Stimulated activated CD4-positive, alpha-beta T cell treated with anti-CD3 and anti-CD28 coated beads, Interleukin-15, amount 100 ng/mL, for 24 hours (primary cell): ENCODE measurements at places on chromosomes 2 and 18.

GRCh38 chr2:126793885-126794613, 104.6 kb upstream of the TEX51 start:
- DNase-seq = no peak

DNA sequence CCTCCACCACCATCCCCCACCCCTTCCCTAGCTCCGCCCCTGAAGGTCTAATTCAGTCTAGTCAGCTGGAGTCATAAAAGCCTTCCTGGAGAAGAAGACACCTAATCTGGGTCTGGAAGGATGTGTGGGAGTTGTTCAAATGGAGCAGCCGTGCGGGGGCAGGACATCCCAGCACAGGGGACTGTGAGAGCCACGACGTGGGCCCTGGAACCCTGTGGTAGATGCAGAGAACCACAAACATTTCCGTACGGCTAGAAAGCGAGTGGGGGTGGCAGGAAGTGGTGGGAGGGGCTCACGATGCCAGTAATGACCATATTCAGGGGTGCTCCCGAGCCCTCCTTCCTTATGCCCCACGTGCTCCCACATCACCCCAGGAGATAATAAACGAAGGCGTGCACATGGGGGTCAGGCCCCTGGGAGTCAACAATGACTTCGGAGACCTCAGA, 20.9 kb upstream of the COL6A3 start:
- DNase-seq = peak; percentile 92

- DNase-seq = no peak
Observed at GRCh38 chr2:55355451-55355850, 64.2 kb downstream of the CCDC88A start.

DNA sequence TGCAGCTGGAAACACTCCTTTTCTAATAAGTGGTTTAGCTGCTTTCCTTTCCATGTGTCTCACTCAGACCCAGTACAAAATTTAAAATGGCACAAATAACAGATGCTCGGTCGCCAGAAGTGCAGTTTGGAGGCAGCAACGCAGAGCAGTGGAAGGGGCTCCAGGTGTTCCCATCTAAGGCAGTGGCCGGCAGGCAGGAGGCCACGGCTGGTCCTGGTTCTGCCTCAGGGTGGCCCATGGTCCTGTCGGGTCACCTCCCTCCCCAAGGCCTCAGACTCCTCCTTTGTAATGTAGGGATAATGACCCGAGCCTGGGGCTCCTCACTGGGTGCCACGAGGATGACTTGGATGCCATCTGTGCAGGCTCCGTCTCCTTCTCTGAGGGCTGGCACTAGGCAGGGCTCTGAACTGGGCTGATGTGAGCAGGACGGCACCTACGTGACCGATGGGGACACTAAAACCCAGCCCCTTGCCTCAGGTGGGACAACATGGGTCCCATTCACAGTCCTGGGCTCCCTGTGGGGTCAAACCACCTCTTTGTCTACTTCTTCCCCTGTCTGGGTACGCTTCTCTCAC, 80.9 kb upstream of the SLC66A3 start:
- no peak for DNase-seq

DNA sequence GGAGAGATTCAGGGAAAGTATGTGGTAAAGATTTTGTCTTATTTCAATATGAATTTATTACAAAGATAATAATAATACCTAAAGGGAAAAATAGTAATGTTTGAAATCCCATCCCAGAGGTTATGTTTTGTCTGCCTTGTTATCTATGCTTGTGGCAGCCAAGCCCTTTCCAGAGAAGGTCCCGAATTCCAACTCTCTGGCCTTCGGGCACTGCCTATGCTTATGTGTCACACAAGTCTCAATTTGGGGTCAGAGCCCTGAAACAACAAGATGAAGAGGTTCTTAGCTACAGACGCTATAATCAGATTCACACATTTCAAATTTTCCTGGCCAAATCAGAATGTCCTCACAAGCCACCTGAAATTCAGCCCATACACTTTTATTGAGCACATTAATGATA, 59.9 kb downstream of the DNER start:
- DNase-seq = no peak

- no peak for DNase-seq
Observed at GRCh38 chr2:76567478-76567877, 856.8 kb upstream of the GCFC2 start.
